Hematopoietic multipotent progenitor cell treated with erythropoietin and hydrocortisone succinate and interleukin-3 and kit ligand, for 4 days (in vitro differentiated cells): ENCODE measurements at places on chromosomes 11 and 22.

DNA sequence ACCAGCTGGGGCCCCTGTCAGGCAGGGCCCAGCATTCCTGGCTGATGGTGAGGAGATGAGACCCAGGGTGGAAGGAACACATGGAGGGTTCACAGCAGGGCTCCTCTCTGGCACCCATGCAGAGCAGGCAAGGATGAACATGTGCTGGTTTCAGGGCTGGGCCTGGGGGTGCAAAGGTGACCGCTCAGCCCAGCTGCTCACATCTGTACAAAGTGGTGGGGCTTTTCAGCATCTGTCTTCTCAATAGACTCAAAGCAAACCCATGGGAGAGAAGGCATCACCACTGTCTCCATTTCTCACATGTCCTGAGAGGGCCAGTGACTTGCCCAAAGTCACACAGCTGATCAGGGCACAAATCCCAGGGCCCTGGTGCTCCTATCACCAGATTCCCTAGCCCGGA, 27.3 kb upstream of the TCF20 start:
- DNase-seq: peak; percentile 18

DNA sequence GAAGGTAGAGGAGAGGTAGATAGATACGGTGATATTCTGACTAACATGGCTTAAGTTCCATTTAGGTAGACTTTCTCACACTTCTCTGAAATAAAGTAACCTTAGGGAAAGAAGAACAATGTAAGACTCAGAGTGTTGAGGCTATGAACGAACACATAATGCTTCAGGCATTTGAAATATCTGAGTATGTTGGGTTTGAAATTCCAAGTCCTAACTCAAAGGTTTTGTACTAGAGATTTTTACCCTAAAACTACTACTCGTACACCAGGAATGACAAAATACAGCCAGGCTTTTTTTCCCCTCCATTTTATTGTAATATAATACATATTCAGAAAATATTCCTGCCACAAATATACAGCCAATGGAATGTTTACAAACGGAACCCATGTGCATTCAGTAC, 592.6 kb downstream of the ETS1 start:
- DNase-seq: no peak

GRCh38 chr22:21009638-21010425, 5.1 kb upstream of the P2RX6 start:
- peak; percentile 81 for DNase-seq

DNA sequence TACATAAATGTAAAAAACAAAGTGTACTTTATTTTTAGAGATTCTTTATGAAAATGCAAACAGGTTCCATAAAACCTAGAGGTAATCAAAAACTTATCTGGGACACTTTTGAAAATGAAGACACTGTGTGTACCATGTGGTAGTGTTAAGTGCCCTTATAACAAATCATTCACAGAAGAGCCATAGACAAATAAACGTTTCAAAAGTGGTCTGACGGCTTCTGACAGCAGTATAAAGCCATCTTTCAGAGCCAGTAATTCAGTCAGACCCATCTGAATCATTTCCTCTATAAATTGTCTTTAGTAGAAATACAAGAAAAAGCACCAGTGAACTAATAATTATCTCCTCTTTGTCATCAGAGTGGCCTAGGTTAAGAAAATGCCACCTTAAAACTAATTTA, 100.0 kb downstream of the PAX6 start:
- DNase-seq: no peak

- no peak for DNase-seq
Observed at GRCh38 chr11:84906995-84907394, 720.1 kb downstream of the DLG2 start.

- DNase-seq: no peak
Observed at GRCh38 chr11:127859941-127860354, 727.4 kb downstream of the ETS1 start.

GRCh38 chr22:38973289-38974169, 8.6 kb upstream of the APOBEC3B start:
- peak; percentile 71 for DNase-seq

GRCh38 chr11:88310246-88310645, 27.3 kb downstream of the CTSC start:
- DNase-seq: no peak
